Midbrain (tissue), 1 donor: ENCODE measurements at places on chromosomes 7 and 10.
A peak's percentile ranks its signal among the peaks of the same experiment; 100 is the strongest.

DNA sequence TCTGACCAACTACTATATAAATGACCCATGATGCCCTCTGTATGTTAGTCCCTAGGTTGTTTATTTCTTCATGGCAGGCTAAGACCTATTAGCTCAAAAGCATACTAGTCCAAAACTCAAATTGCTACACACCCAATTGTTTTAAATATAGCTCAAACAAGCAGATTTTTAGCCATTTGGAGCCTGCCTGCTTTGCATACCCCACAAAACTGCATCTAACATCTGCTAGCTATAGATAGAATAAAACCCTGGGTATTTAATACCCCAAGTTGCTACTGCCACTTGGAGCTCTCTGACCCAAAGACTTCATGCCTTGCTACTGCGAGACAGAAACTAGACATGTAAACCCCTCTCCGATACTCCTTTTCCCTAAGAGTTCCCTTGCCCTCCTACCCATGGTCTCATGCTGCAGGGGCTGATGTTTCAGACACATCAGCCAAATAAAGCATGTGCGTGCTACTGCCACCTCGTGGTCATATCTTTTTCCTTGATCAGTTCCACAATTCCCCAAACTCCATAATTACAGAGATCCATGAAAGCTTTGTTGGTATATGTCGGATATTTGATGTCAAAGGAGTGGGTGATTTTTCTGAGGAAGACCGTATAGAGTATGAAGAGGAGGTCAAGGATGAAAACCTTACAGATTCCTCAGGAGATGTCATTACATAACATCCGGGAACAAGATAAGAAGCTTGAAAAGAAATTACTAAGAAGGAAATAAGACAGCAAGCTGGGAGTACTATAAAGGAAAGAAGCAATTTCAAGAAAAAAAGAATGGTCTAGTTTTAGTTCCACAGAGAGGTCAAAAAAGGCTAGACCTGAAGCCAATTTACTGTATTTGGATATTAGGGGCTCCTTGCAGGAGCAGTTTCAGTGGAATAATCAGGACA, 386.6 kb downstream of the SH2D4B start:
- peak; percentile 36 for DNase-seq

GRCh38 chr10:3426190-3426845, 253.7 kb upstream of the PITRM1 start:
- no peak for DNase-seq

DNA sequence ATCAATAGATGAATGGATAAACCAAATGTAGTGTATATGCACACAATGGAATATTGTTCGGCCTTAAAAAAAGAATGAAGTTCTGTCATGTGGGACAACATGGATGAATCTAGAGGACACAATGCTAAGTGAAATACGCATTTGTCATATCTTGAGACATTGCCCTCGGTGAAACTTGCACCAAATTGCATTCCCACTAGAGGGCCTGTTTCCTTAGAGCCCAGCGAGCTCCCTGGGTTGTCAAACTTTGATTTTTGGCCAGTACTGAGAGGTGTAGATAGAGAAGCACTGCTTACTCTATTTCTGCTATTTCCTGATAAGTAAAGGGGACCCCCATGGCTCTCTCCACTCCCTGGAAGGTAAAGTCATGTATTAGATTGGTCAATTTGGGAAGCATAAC, 157.1 kb downstream of the GPAM start:
- no peak for DNase-seq

DNA sequence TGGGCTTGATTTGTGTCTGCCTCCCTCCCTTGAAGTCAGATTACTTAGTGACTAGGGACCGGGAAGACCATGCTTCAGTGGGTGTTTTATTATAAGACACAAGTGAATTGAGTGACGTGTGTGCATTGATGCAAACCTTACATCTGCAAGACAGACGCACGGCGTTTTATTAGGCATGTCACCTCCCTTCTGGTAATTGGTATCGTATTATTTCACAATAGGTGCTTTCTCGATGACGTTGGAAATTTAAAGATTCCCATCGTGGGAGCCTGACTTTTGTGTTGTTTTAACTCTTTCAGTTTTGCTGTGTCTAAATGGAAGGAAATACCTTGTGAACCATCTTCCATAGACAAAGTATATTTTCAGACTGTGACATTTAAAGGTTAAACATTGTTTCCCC, 132.6 kb downstream of the INSYN2A start:
- DNase-seq, result no peak

DNA sequence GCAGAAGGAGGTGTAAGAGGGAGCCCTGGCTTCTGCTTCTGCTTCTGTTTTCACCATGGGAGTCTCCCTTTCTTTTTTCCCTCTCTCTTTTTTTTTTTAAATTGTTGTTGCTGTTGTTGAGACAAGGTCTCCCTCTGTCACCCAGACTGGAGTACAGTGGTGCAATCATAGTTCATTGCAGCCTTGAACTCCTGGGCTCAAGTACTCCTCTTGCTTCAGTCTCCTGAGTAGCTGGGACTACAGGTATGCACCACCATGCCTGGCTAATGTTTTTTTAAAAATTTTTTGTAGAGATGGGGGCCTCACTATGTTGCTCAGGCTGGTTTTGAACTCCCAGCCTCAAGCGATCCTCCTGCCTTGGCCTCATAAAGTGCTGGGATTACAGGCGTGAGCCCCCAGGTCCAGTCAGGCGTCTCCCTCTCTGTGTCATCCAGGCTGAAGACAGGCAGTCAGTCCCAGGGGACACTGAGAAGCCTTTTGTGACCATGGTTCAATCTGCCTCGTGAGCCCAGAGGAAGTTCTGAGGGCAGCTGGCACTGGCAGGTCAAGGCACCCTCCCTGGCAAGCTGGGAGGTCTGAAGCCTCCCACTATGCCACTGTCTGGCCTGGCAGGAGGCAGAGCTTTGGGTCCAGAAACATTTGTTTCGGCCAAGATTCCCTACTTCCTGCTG, 33.6 kb upstream of the NPFFR1 start:
- DNase-seq, result no peak

GRCh38 chr10:119343011-119343601, 135.7 kb downstream of the GRK5 start:
- no peak for DNase-seq

- DNase-seq, result no peak
Measured at GRCh38 chr10:95459446-95460045, 101.6 kb downstream of the SORBS1 start.

DNA sequence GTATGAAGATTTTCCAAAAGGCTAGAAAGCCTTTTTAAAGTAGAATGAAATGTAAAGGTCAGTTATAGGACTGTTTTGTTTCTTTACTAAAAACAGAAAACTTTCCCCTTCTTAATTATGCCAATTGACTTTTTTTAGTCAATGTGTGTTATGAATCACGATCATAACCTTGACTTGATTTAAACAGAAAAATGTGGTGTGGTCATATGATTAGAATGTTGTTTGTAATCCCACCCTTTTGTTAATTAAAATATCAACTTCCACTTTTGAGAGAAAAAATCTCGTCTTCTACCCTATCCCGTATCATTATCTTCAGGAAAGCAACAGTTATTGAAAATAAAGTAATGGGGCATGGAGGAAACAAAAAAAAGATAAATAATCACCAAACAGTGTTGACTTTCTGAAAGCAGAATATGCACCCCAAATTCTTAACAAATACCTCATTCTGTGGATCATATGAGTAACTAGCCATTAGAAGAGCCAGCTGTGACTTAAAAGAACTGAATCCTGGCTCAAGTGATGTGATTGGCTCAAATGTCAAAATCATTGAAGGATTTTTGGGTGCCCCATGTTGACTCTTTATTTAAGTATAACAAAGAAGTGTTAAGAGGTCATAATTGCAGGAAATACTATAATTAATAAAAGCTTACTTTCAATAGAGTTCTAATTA, 32.3 kb upstream of the SLC16A12 start:
- DNase-seq, result no peak
